Body of pancreas (tissue), 4 donors: ENCODE measurements at places on chromosomes 3 and 15. TPM values are rescaled to one million over a fixed set of nuclear protein-coding genes. Genes with fewer than 3 reads are reported as not detected.

NRG4 gene
- 11.5 TPM for total RNA-seq

THRB gene
- total RNA-seq: 6.7 TPM

TXNRD3 gene
- 13.5 TPM for total RNA-seq

NPAP1 gene
- 0.33 TPM for total RNA-seq

ANKRD63 gene
- not detected for total RNA-seq

SV2B gene
- 20.4 TPM for total RNA-seq

- peak overlapping the region; percentile 100 for H3K27ac ChIP-seq
- H3K36me3 ChIP-seq: peaks cover 3% of the 10 kb centered on the region
- H3K27me3 ChIP-seq: no peaks in the 10 kb centered on the region
- DNase-seq: peak; percentile 56
- peak overlapping the region; percentile 63 for H3K4me3 ChIP-seq
Observed at GRCh38 chr15:82810061-82810889, 847 bp downstream of the WHAMM start.

GRCh38 chr3:12139111-12139511, 19.6 kb downstream of the TIMP4 start:
- no peaks in the 10 kb centered on the region for H3K36me3 ChIP-seq
- H3K4me3 ChIP-seq: no peak overlapping the region
- H3K4me1 ChIP-seq: no peaks in the 10 kb centered on the region
- DNase-seq: no peak

DNA sequence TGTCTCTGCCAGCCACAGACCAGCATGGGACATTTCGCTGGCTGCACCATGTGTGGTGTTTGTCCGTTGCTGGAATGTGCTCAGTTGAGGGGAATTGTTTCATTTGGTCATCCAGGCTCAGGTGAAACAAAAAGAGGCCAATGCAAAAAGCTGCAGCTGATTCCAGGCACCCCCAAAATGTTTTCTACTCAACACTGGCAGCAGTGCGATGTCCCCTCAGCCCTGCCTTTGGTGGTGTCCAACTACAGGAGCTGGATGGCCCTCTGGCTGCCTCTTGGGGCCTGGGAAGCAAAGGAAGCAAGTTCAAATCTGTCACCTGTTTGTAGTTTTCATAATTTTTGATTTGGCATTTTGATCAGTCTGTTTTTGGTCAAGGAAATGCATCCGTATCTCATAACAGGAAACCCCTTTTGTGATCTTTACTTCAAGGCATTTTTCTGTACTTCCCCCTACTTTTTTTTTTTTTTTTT, 141.8 kb downstream of the EEFSEC start:
- H3K4me3 ChIP-seq: no peak overlapping the region
- no peak for DNase-seq
- no peaks in the 10 kb centered on the region for H3K27me3 ChIP-seq
- H3K4me1 ChIP-seq: no peaks in the 10 kb centered on the region
- H3K36me3 ChIP-seq: no peaks in the 10 kb centered on the region
- no peak overlapping the region for H3K27ac ChIP-seq

- no peak overlapping the region for H3K4me3 ChIP-seq
- H3K27ac ChIP-seq: no peak overlapping the region
- no peaks in the 10 kb centered on the region for H3K27me3 ChIP-seq
- H3K4me1 ChIP-seq: no peaks in the 10 kb centered on the region
- no peaks in the 10 kb centered on the region for H3K36me3 ChIP-seq
- DNase-seq: no peak
Observed at GRCh38 chr3:13846716-13847570, 32.9 kb downstream of the WNT7A start.

- no peak overlapping the region for H3K4me3 ChIP-seq
- no peaks in the 10 kb centered on the region for H3K36me3 ChIP-seq
- H3K4me1 ChIP-seq: peaks cover 19% of the 10 kb centered on the region
- H3K27me3 ChIP-seq: no peaks in the 10 kb centered on the region
Observed at GRCh38 chr3:94524102-94524919, 461.4 kb downstream of the NSUN3 start.

DNA sequence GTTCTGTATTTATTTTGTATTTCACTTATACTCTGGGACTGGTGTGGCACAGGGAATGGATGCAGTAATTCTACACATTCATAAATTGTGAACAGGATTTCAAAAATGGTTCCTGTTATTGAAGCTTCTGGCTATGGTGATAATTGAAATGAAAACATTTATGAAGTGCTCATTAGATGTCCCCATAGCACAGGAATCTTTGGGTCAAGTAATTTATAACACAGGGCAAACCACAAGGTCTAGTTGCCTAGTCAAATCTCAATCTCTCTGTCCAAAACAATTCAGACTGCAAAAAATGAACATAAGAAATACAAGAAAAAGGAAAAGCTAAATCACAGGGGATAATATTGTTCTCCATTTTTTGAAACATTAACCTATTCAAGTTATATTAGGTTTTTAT, 117.5 kb upstream of the PTPRG start:
- H3K36me3 ChIP-seq: no peaks in the 10 kb centered on the region
- no peak for DNase-seq
- no peak overlapping the region for H3K4me3 ChIP-seq
- no peak overlapping the region for H3K27ac ChIP-seq

- H3K27me3 ChIP-seq: no peaks in the 10 kb centered on the region
- no peaks in the 10 kb centered on the region for H3K36me3 ChIP-seq
- no peak for DNase-seq
- no peak overlapping the region for H3K4me3 ChIP-seq
- H3K27ac ChIP-seq: no peak overlapping the region
- H3K4me1 ChIP-seq: peaks cover 28% of the 10 kb centered on the region
Observed at GRCh38 chr3:129620828-129621559, 14.5 kb upstream of the PLXND1 start.

- peak; percentile 93 for DNase-seq
- H3K27me3 ChIP-seq: no peaks in the 10 kb centered on the region
- no peak overlapping the region for H3K4me3 ChIP-seq
Observed at GRCh38 chr15:29668120-29668602, 154.1 kb downstream of the TJP1 start.

- no peak overlapping the region for H3K4me3 ChIP-seq
- H3K36me3 ChIP-seq: no peaks in the 10 kb centered on the region
- H3K4me1 ChIP-seq: peaks cover 16% of the 10 kb centered on the region
- H3K27ac ChIP-seq: no peak overlapping the region
Observed at GRCh38 chr15:78341057-78341987, 1.2 kb downstream of the CRABP1 start.

DNA sequence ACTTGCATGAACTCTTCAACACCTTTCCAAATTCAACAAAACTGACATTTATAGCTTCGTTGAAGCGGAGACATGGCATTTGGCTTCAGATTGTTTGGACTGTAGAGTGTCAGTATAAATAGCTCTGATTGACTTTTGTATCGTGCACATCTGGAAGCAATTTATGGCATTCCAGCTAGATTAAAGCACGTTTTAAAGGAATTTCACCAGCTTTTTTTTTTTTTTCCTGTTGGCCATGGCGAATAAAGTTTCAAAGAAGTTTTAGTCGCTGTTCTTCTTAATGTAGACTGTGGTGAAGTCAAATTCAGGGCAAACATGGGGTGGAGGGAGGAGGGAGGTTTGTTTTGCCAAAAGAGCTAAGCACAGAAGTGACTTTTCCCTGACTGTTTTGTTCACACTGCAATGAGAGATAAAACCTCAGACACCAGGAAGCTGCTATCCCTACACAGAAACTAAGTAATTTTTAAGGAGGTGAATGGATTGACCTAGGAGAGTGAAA, 391.0 kb upstream of the RARB start:
- no peaks in the 10 kb centered on the region for H3K27me3 ChIP-seq
- H3K4me3 ChIP-seq: no peak overlapping the region
- H3K27ac ChIP-seq: no peak overlapping the region
- H3K36me3 ChIP-seq: no peaks in the 10 kb centered on the region
- H3K4me1 ChIP-seq: no peaks in the 10 kb centered on the region

- H3K27ac ChIP-seq: no peak overlapping the region
- peak; percentile 23 for DNase-seq
- no peak overlapping the region for H3K4me3 ChIP-seq
- H3K27me3 ChIP-seq: no peaks in the 10 kb centered on the region
- H3K36me3 ChIP-seq: no peaks in the 10 kb centered on the region
Observed at GRCh38 chr15:98018761-98019351, 58.4 kb downstream of the ARRDC4 start.

DNA sequence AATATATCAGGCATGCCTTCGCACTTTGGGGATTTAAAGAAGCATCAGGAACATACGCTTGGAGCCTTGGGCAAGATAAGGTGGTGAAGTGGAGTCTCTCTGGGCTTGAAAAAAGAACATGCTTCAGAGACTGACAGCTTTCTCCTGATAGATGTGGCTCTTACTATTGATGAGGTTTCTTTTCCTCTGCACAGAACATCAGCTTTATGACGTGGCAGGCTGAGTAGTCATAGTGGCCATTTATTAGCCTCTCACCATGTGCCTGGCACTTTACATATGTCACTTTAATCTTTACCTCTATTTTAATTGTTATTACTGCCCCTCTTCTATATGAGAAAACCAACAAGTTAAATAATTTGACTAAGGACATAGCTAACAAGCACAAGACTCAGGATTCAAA, 19.0 kb upstream of the LRRC58 start:
- no peak overlapping the region for H3K4me3 ChIP-seq
- no peaks in the 10 kb centered on the region for H3K36me3 ChIP-seq
- H3K27ac ChIP-seq: no peak overlapping the region
- H3K27me3 ChIP-seq: no peaks in the 10 kb centered on the region
- no peaks in the 10 kb centered on the region for H3K4me1 ChIP-seq

GRCh38 chr3:10145685-10146084, 4.1 kb downstream of the VHL start:
- no peak overlapping the region for H3K4me3 ChIP-seq
- H3K27me3 ChIP-seq: no peaks in the 10 kb centered on the region
- H3K27ac ChIP-seq: no peak overlapping the region
- no peak for DNase-seq
- H3K36me3 ChIP-seq: peaks cover 8% of the 10 kb centered on the region

- H3K27me3 ChIP-seq: no peaks in the 10 kb centered on the region
- DNase-seq: peak; percentile 59
- H3K27ac ChIP-seq: no peak overlapping the region
- H3K4me3 ChIP-seq: no peak overlapping the region
Observed at GRCh38 chr15:77974098-77974414, 103.5 kb downstream of the TBC1D2B start.

- DNase-seq: no peak
- H3K36me3 ChIP-seq: no peaks in the 10 kb centered on the region
- no peak overlapping the region for H3K27ac ChIP-seq
- H3K4me1 ChIP-seq: no peaks in the 10 kb centered on the region
- no peaks in the 10 kb centered on the region for H3K27me3 ChIP-seq
- no peak overlapping the region for H3K4me3 ChIP-seq
Observed at GRCh38 chr3:10833855-10834414, 17.9 kb downstream of the SLC6A11 start.

- no peaks in the 10 kb centered on the region for H3K36me3 ChIP-seq
- H3K4me3 ChIP-seq: no peak overlapping the region
- H3K27ac ChIP-seq: no peak overlapping the region
- no peaks in the 10 kb centered on the region for H3K27me3 ChIP-seq
Observed at GRCh38 chr15:55170361-55170760, 26.4 kb downstream of the RSL24D1 start.

GRCh38 chr3:121710347-121710746, 39.2 kb downstream of the GOLGB1 start:
- no peak for DNase-seq
- no peaks in the 10 kb centered on the region for H3K27me3 ChIP-seq
- no peak overlapping the region for H3K4me3 ChIP-seq

DNA sequence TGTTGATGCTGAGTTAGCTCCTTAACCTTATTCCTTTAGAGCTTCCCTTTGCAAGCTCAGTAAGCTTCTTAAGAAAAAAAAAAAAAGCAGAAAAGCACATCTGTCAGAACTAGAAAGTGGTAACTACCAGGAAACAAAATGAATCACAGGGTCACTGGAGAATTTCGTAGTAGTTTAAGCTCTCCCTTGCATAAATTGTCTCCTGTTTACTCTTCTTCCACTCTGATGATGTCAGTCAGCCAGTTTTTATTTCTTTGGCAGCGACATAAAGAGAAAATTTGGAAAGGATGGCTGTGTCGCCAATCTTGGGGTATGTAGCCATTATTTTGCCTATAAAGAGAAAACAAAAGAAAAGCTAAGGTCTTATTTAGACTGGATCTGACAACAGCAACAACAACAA, 3.2 kb upstream of the GABRR3 start:
- no peaks in the 10 kb centered on the region for H3K27me3 ChIP-seq
- no peak for DNase-seq
- H3K4me1 ChIP-seq: peaks cover 5% of the 10 kb centered on the region
- H3K4me3 ChIP-seq: no peak overlapping the region

DNA sequence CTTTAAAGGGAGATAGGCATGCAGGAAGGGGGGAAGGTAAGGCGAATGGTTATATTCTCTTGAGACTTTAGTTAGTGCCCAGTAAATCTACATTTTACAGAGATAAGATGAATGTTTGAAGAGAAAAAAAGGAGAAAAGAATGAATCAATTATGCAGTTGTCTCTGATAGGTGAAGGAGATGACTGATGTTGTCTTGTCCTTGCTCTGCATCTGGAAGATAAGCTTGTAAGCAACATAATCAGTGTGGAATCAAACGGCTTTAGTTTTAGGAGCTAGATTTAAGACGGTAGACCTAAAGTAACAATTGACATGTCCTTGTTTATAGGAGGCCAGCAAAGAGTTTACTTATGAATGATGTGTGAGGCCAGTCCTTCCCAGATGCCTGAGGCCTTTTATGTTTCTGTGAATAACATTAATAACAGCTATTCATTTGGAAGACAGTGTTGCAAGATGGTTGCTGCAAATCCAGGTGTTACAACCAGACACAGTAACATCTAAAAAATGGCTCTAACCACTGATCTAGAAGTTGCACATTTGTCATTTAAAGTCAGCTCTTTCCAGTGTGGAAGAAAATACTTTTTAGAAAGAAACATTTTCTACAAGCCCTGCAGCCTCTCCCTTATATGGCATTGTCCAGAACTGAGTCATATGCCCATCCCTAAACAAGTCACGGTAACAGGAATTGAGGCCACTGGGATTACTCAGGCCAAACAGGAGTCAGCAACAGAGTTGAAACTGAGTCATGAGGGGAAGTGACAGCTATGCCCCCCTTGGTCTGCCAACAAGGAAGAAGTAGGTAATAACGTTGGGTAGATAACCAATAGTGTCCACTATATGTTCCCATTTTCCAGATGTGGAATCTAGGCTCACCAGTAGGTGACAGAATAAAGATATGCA, 77.5 kb upstream of the FBN1 start:
- H3K27me3 ChIP-seq: no peaks in the 10 kb centered on the region
- no peak overlapping the region for H3K4me3 ChIP-seq
- H3K36me3 ChIP-seq: no peaks in the 10 kb centered on the region
- H3K27ac ChIP-seq: no peak overlapping the region
- DNase-seq: no peak
- H3K4me1 ChIP-seq: no peaks in the 10 kb centered on the region

GRCh38 chr3:108127301-108127988, 36.6 kb upstream of the CD47 start:
- no peaks in the 10 kb centered on the region for H3K27me3 ChIP-seq
- no peak for DNase-seq
- no peak overlapping the region for H3K4me3 ChIP-seq
- H3K36me3 ChIP-seq: no peaks in the 10 kb centered on the region
- H3K4me1 ChIP-seq: no peaks in the 10 kb centered on the region

GRCh38 chr15:29556380-29556779, 265.9 kb downstream of the TJP1 start:
- H3K27ac ChIP-seq: peak overlapping the region; percentile 11
- H3K4me3 ChIP-seq: no peak overlapping the region
- H3K4me1 ChIP-seq: peaks cover 17% of the 10 kb centered on the region
- DNase-seq: no peak
- H3K36me3 ChIP-seq: no peaks in the 10 kb centered on the region
